ENCODE measurements at places on chromosomes 11 and 22.

DNA sequence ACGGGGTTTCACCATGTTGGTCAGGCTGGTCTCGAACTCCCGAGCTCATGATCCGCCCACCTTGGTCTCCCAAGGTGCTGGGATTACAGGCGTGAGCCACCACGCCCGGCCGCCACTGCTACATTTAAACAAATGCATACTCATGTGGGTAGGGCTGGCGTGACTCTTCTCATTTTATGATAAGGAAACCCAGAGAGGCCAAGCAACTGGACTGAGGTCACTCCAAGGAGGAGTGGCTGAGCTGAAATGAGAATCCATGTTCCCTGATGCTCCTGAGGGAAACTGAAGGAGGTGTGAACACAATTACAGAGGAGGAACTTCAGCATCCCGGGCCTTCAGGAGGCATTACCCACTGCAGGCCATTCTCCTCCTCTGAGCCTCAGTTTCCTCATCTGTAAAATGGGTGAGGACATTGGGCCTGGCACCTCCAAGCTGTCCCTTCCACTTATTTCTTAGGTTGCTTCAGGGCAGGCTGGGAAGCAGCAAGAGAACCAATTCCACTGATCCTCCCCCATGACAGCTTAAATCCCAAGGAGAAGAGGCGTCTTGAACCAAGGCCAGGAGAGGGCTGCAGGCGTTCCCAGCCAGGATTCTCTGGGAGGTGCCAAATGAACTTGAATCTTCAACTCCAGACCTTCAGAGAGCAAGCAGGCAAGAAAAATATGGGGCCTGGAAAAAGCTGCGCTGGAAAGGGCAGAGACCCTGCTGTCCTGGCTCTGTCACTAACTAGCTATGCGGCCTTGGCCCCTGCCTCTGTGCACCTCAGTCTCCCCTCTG, 2.9 kb downstream of the TST start:
- no peak for DNase-seq

DNA sequence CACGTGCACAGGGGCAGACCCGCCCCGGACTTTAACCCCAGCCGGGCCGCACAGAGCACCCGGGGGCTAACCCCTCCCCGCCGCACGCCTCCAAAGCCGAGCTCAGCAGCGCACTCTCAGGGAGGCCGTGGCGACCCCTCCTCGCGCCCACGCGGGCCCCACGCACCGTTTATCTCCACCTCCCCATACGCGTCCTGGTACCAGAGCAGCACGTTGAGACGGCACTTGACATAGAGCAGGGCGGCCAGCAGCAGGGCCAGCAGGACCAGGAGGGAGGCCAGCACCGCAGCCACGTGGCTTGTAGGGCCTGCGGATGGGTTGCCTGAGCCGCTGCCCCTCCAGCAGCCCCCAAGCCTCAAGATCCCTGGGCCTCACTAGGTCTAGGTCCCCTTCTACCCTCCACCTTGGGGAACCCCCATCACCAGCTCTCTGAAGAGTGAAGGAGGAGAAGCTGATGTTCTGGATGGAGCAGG, 7.1 kb downstream of the SIGIRR start:
- no peak for DNase-seq

DNA sequence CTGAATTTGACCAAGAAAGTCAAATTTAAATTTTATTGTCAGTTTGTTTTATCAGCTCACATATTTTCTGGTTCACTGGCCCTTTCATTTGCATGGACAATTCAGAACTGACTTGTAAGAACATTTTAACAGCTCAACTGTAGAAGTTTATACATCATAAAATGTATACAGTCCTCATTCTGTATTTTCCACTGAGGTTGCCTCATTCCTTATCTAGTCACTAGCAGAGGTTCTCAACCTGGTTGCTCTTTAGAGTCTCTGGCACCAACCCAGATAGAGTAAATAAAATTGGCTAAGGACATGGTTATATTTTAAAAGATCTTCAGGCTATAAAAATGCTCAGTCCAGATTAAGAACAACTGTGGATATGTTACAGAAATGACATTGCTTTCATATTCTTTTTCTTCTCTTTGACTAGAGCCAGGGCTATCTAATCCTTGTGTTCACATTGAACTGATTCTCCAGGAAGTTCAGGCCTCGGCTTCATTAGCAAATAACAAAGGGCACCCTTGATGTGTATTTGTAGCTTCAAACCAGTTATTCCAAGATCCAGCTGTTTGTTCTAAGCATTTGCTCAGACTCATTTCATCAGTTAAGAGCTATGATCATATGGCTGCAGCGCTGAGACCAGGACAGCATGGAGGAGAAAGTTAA, 782.5 kb downstream of the ETS1 start:
- no peak for DNase-seq

GRCh38 chr11:38006466-38006865, 1408.4 kb upstream of the RAG2 start:
- DNase-seq, result no peak

DNA sequence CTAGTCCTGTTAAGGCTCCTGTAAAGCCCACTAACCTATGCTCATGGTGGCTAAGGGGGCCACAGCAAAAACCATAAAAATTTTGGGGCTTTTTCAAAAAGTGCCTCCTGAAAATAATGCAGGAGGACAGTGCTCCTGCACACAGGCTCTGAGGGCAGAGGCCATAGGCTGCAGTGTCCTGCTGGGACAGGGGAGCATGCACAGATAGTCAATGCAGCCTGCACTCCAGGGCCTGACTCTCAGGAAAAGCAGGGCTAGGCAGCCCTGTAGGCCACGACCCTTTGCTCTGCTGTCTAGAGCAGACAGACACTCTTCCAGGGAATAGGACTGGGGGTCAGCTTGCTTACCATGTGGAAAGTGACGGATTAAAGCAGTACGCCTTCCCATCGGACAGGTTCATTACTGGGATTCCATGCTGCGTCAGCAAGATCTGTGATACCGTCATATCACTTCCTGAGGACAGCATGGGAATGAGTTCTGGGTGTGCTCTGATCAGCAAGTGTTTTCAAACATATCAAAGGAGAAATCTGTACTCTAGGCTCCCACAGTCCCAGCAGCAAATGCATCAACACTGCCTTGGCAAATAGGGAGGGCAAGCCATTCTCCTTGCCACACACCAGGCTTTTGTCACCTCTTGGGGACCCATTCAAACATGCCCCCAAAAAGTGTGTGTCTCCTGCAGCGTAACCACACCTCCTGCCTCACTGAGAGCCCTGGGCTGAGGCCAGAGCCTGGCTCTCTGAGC, 64.1 kb upstream of the CLTCL1 start:
- no peak for DNase-seq

DNA sequence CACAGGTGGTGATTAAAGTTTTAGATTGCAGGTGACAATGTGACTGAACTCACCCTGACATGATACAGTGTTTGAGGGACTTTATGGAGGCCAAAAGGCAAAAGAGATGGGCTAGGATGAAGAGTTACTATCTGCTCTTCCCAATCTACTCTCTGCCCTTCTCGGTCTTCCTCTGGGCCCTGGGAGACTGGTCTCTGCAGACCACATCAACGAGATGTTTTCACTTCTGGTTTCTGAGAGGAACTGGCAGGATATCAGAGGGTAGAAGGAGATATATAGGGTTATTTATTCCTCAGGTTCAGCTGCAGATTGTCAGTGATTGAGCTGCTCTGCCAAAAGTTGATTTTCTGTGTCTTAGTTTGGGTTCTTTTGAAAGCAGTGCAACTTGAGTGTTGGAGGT, 32.4 kb upstream of the CD44 start:
- DNase-seq, result peak; percentile 58

GRCh38 chr11:79336797-79337517, 103.9 kb downstream of the TENM4 start:
- no peak for DNase-seq

DNA sequence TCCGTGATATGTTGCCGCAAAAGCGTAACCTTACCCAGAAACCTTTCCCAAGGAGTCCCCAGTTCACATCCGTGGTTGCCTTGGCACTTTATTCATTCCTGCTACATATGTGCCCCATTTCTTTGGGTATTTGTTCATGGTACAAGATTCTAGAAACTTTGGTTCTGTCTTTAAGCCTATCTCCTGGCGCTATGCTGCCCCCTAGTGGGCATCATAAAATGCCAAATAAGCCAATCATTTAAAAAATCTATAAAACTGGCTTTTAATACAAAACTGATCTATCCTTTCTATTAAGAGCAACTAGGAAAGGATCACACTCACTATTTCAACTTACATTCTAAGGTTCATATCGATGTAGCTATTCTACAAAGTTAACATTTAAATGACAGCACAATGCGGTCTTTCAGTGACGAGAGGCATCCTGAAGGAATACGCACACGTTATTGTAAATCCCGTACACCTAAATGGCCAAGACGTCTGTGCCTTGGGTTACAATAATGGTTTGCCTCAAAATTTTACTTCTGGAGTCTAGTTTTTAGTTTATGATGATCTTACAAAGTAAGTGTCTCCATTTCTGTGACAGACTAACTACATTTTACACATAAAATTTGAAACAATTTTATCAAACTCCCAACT, 16.2 kb downstream of the PIWIL3 start:
- peak; percentile 81 for DNase-seq

DNA sequence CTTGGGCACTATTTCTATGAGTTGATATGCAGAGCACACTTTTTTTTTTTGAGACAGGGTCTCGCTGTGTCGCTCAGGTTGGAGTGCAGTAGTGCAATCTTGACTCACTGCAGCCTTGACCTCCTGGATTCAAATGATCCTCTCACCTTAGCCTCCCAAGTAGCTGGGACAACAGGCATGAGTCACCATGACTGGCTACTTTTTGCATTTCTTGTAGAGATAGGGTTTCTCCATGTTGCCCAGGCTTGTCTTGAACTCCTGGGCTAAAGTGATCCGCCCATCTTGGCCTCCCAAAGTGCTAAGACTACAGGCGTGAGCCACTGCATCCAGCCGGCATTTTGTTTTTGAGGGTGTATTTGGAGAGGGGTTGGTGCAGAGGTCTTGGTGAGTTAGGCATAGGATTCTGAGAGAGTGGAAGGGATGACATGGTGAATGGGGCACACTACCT, 29.9 kb upstream of the MTCH2 start:
- DNase-seq, result no peak

GRCh38 chr11:107898270-107898669, 30.0 kb upstream of the RAB39A start:
- DNase-seq, result peak; percentile 33

GRCh38 chr11:87589082-87589481, 551.3 kb downstream of the TMEM135 start:
- DNase-seq, result no peak

GRCh38 chr22:46609724-46610201, 10.4 kb upstream of the GRAMD4 start:
- DNase-seq, result no peak

- DNase-seq, result no peak
These were observed 26.6 kb downstream of the ELFN2 start for GRCh38 chr22:37400719-37401118.

- DNase-seq, result no peak
These were observed 9.9 kb upstream of the MSANTD4 start for GRCh38 chr11:106031936-106032335.

GRCh38 chr11:17063171-17064002, 14.1 kb downstream of the RPS13 start:
- DNase-seq, result peak; percentile 62

DNA sequence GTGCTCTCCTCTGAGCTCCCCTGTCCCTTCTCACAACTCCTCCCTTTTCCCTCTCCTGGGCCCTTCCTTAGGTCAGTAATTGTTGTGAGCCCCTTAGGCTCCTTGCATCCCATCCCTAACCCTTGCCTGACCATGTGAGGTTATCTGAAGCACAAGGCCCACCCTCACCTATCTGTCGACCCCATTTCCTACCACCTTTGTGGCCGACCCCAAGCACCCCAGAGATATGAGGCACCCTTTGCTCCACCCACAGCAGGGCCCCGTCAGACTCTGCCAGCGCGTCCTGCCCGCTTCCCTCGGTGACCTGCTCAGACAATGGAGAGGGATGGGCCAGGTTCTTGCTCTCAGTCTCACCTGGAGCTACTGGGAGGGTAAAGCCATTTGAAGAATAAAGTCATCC, 1.3 kb downstream of the GNG3 start:
- no peak for DNase-seq

GRCh38 chr11:111063726-111064517, 181.6 kb upstream of the POU2AF2 start:
- DNase-seq, result no peak

DNA sequence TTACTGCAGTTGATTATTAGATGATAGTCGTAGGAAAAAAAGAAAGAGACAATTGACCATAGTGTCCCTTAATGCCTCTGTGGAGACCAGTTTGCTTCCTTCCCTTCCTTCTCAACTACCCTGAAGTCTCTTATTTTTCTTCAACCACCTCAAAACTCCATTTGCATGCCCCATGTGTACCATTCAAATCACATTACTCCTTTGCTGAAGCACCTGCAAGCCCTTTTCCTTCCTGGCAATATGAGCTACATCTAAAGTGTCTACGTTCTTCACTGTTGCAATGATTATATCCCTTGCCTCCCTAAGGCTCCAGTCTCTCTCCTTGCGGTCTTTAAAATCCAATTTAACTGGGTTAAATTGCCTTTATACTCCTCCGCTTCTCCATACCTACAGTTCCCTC, 867.4 kb upstream of the API5 start:
- no peak for DNase-seq

GRCh38 chr11:11011617-11012016, 153.8 kb upstream of the ZBED5 start:
- DNase-seq, result no peak

GRCh38 chr11:19895776-19896175, 183.1 kb downstream of the NAV2 start:
- DNase-seq, result no peak

DNA sequence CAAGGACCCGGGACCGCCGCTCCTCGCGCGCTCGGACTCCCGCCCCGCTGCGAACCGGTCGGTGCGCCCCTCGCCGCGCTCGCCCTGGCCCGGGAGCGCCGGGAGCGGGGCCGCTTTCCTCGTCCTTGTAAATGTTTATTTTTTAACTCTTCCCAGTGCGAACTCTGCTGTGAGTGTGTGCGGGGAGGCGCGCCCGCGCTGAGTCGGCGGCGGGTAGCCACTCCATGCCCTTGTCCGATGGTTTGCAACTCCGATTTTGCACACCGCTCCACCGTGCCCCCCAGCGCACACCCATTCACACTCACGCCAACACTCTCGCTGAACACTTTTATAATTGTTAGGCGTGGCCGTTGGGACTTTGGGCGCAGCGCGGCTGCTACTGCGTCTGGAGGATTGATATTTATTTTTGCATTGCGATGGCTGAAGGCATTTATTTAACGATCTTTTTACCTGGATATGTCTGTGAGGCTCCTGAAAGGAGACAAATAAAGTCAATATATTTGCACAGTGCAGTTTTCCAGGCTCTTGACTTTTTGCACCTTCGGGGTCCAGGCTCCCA, 1.0 kb downstream of the C11orf96 start:
- DNase-seq, result no peak

Measured in suppressor macrophage treated with lipopolysaccharide for 4 hours (primary cell).